Fibroblast of skin of right biceps (primary cell): ENCODE measurements at places on chromosomes 6 and 20.

DNA sequence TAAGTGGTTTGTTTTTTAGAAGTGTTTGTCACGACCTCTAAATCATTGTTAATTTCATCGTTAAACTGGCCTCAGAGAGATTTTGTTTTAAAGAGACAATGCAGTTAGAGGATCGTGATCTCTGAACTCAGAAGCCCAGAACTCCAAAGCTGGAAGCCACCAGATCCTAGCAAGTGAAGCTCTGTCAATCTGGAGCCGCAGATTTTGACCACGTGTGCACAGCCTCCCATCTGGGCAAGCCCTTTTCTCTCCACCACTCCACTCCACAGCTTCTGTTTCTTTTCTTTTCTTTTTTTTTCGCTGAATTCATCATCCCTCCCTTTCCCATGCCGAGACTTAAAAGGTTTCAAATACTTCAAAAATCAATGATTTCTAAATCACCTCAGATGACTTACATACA, 142.2 kb upstream of the ESR1 start:
- DNase-seq: no peak

GRCh38 chr6:169175360-169175887, 78.2 kb downstream of the THBS2 start:
- no peak for DNase-seq

GRCh38 chr6:156319707-156320106, 457.5 kb upstream of the ARID1B start:
- DNase-seq: no peak

DNA sequence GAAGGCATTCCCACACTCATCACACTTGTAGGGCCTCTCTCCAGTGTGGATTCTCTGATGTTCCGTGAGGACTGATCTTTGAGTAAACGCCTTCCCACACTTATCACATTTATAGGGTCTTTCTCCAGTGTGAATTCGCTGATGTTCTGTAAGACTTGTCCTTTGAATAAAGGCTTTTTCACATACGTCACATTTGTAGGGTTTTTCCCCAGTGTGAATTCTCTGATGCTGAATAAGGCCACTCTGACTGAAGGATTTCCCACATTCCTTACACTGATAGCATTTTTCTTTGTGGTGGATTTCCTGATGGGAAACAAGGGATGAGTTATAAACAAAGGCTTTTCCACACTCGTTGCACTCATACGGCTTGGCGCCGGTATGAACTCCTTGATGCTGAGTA, 8.9 kb downstream of the ZSCAN12 start:
- peak; percentile 1 for DNase-seq

DNA sequence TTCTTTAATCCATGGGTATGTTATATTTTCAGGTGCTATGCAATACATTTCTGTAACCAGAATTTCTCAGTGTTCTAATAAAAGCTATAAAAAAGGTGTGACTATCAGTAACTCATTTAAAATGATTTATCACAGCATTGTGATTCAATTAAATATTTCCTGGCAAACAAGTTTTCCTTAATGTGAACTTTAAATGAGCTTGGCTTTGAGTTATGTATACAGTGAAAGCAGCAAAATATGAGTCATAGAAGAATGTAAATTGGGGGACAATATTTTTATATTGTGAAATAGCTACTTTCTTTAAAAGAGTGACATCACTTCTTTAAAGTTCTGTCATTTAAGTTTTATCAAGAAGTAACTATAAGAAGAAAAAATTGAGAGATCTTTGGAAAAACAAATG, 484.9 kb upstream of the MAN1A1 start:
- DNase-seq: peak; percentile 3
